G401 (cell line): ENCODE measurements at places on chromosomes 5 and 9. TPM values are rescaled to one million over a fixed set of nuclear protein-coding genes. Genes with fewer than 3 reads are reported as not detected.

GRCh38 chr9:113012492-113012891 is 500 bp upstream of the ZNF883 start:
- DNase-seq, result no peak

DNA sequence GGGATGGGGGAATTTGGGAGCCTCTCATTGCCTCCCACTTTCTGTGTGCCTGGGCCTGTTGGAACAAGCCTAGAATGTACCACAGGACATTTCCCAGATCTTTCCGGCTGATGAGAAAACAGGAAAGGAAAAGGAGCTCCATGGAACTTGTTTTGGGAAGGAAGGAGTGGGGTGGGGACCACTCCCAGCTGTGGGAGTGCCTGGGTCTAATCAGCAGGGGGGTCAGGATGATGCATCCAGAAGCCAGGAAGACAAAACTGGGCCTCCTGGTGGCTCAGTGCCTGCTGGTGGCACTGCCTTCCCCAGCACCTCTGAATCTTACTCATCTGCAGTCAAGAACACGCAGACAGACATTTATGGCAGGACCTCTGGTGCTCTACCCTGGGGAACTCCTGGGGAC is 2.8 kb downstream of the SMIM33 start:
- no peak for DNase-seq

Gene SLC36A2
- total RNA-seq, result not detected in 2 replicates

DNA sequence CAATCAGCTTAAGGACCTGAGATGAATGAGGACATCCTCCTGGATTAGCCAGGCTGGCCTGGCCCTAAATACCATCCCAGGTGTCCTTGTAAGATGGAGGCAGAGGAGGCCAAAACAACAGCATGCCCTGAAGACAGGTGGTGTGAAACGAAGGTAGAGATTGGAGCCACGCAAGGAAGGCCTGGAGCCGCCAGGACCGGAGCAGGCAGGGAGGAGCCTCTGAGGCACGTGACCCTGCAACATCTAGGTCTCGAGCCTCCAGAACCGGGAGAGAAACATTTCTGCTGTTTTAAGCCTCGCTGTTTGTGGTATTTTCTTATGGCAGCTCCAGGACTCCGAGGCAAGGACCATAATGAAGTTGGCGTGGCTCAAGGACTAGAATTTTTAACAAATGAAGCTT is 9.7 kb upstream of the COL5A1 start:
- DNase-seq, result no peak

- DNase-seq, result no peak
Observed at GRCh38 chr5:81010336-81011169, 50.4 kb downstream of the RASGRF2 start.

DNA sequence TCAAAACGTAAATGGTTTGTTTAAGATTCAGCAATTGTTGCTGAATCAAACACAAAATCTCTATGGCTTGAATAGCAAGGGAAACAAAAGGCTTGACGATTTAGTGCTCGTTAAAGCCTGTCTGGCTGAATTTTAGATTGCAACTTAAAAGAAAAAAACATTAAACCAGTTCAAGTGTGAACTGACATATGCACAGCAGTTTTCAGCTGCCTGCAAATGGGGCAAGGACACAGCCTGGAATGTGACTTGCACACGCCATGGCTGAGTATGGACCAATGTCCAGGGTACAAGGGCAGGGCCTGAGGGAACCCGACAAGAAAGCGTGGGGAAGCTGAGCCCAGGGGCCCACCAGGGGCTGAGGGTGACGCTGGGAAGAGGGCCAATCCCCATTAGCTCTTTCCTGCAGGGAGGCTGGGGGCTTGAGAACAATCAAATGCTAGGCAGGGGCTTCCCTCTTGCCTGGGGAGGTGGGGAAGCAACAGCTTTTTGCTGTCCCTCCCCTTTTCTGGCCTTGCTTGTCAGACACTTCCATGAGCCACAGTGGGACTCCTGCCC is 89.6 kb upstream of the LRRTM2 start:
- DNase-seq, result no peak

Gene HDAC3
- total RNA-seq, result 105 and 117 TPM in 2 replicates

Gene ARL14EPL
- total RNA-seq, result not detected in 2 replicates

DNA sequence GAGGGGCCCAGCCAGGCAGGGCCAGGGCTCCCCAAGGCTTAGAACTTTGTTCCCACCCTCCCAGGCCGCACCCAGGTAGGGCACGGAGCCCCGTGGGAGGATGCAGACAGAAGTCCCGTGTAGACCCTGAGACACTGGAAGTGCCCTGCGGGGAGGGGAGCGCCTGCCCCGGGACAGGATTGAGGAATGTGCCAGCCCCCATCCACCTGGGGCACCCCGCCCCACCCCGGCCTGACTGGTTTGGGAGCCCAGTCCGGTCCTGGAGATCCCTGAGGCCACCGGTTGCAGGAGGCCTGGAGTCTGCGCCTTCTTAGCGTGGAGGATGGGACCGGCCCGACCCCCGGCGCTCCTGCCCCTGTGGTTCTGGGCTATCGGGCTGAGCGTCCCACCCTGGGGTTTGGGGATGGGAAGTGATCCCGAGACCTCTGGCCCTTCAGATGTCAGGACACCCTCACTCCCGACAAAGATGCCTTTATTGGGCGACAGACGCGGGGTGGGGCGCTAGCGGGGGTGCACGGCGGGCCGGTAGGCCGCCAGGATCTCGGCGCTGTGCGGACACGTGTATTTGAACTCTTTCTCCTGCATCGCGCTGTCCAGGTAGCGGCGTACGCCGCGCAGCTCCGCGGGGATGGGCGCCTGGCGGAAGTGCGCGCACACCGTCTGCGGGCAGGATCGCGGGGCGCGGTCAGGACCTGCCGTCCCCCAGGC is 2.0 kb downstream of the CLIC3 start:
- no peak for DNase-seq
